ENCODE measurements at places on chromosomes 11 and 22. TPM values are rescaled to one million over a fixed set of nuclear protein-coding genes. Genes with fewer than 3 reads are reported as not detected.

ZBED4 gene
- total RNA-seq, result 18.4 TPM

DNA sequence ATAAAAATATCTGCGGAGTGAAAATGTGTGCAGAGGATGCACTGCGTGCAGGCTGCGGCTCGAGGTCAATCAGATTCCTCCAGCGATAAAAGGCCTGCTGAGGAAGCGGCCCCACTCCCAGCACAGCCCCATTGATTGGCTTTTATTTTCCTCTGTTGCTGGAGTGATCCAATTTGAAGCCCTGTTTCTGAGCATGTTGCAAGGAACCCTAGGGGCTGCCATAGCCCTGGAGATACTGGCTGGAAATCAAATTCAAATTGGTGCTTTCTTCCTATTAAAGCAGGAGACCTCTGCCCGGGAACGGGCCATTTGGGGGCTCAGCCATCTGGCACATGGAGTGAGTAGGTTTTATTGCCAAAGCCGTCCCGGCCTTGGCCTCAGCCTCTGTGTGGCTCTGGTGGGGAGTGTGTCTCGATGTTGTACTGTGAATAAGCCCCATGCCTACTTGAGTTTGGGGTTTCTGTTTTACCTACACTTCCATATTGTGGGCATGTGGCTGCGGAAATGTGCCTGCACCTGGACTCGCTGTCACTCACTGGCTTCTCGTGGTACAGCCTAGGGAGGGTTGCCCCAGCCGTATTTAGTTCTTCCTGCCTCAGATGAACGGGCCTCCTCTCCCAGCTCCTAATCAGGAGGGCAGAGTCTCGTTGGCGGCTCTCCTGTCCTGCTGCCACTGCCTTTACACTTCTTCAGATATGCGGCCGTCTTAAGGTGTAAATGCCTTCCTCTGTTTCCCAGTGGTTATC lies 25.6 kb downstream of the PARVB start:
- DNase-seq, result no peak

GRCh38 chr22:45972091-45972888 lies 4.7 kb downstream of the WNT7B start:
- DNase-seq, result no peak

RFPL2 gene
- 0.51 TPM for total RNA-seq

DNA sequence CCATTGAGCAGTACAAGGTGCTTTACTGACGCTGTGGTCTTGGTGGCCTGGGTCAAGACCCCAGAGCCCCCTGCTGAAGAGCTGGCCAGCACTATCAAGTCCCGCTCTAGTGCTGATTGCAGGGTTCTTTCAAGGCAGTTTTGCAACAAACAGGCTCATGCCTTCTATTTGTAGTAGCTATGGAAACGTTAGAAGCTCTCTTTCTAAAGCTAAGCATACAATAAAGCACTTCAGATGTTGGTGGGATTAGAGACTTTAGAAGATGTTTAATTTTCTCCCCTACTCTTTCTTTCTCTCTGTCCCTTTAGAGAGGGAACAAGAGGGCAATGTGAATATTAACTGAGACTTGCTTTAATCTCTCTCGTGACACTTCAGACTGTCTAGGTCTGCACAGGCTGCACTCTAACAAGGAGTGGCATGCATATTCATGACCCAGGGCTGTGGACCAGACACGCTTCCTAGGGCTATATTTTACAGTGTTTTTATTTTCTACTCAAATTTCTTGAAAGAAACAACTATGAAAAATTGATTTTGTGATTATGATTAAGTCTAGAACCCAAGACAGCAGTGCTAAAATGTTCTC lies 138.6 kb downstream of the WNT7B start:
- no peak for DNase-seq

MUC5AC gene
- total RNA-seq, result not detected

DGCR6 gene
- total RNA-seq, result 22.3 TPM

GRCh38 chr11:102187416-102188151 lies 77.3 kb downstream of the YAP1 start:
- DNase-seq, result peak; percentile 71

- no peak for DNase-seq
These were observed 63.6 kb downstream of the PAK1 start for GRCh38 chr11:77410076-77410827.

OR8G5 gene
- not detected for total RNA-seq

- DNase-seq, result no peak
These were observed 51.7 kb upstream of the RCN1 start for GRCh38 chr11:32039149-32039548.

DNA sequence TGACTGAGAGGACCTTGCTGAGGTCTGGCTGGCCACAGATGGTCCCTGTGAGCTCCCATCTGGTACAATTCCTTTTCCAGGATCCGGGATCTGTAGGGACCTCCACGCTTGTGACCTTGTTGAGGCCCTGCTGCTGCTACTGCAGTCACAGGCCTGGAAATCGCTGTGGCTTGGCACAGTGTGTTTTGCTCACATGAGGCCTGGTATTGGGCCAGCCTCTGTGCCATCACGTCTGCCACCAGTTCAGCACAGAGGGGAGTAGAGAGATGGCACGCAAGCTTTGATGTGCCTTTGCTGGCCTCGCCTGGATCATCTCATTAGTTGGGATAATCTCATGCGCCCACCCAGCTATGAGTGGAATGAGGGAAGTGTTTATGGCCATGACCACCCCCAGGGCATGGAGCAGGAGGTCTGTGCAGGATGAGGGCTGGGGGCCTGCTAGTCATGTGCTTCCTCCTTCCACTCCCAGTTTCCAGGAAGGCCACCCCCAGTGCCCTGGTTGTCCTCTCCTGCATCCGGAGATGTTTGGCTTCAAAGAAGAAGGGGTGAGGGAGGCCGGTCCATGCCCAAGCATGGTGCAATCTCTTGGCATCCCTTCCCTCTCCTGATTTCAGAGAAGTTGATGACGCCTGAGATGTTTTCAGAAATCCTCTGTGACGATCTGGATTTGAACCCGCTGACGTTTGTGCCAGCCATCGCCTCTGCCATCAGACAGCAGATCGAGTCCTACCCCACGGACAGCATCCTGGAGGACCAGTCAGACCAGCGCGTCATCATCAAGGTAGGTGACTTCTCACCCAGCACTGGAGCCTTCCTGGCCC lies 22.4 kb downstream of the DERL3 start:
- no peak for DNase-seq

DNA sequence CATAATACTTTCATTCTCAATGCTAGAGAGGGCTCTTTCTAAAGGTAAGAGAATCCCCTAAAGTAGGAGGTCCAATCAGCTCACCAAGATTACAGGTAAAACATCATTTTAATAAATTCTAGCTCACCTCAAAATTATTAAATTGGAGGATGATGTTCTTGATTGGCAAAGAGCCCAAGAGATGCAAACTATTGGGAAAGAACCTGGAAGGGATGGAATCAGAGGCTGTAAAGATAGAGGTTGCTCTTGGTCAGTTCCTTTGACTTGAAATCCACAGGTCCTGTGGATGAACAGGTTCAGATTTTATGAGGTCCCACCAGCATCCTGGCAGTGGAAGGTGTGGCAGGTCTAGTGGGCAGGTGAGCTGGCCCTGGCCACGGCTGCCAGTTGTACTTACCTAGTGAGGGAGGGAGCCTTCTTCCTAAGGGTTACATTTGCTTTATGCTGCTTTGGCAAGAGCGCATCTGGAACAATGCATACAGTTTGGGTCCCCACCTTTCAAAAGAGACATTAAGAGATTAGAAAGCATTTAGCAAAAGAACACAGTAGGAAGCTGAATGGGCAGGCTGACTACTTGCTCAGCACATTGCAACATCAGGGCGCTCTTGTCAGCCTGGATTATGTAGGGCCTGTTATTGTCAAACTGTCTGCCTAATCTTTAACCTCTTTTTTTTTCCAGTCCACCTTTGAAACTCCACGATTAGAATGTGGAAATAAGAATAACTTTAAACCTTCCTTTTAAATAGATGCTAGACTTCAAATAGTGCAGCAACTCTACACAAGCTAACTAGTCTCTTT lies 97.0 kb downstream of the RDX start:
- peak; percentile 36 for DNase-seq

DNA sequence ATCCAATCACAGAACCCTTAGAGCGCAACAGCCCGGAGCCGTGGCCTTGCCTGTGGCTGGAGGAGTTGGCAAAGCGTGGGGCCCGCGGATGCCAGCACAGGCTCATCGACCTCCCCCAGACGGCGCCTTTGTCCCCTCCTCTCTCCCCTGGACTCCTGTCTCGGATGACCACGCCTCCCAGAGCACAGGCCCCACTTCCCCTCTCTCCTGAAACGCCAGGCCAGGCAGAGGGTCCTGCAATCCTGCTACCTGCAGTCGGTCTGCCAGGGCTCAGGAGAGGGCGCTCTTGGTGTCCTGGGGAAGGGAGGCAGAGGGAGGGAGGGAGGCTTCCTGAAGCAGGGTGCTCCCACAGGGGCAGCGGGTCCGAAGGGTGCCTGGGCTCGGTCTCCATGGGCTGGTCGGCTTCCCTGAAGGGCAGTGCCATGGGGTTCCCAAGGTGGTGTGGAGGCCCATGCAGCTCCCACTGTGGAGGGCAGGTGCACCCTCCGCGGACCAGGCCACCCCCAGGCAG lies 16.6 kb upstream of the TTLL12 start:
- DNase-seq, result peak; percentile 46

GRCh38 chr11:33065445-33066178 lies 26.2 kb downstream of the TCP11L1 start:
- peak; percentile 79 for DNase-seq

APOA5 gene
- total RNA-seq, result not detected

GRCh38 chr11:95799546-95799945 lies 9.2 kb downstream of the CEP57 start:
- DNase-seq, result no peak

FAM118A gene
- 104 TPM for total RNA-seq

DNA sequence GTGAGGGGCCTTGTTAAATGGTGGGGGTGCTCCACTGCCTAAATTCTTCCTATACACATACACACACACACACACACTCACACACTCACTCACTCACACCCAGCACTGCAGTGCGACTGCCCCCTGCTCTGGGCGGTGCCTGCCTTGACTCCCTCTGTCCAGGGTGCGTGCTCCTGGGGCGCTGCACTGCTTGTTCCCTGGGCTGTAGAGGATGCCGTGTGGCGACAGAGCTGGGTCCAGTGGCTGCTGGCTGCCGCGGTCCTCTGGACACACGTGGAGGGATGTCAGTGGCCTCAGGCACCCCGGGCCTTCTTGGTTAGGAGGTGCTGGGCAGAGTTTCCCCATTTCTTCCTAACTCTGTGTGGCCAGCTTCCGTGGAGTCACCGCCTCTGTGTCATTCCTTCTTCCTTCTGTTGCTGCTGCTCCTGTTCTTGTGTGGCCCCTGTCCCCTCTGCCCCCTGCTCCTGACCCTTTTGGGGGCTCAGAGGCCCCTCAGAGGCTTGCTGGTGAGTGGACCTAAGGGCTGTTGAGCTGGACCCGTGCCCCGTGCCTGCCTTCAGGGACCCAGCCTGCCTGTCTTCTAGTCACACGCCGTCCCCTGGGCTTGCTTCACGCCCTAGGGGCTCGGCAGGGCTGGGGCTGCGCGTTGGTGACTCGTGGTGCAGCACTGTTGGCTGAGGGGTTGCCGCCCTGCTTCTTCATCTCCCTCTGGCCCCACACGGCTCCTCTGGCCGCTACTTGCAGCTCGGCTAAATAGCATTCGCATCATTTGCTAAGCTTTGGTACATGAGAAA lies 147.0 kb downstream of the TBC1D22A start:
- DNase-seq, result no peak
